Mesangial cell (primary cell): ENCODE measurements at places on chromosomes 1 and 21. TPM values are rescaled to one million over a fixed set of nuclear protein-coding genes. Genes with fewer than 3 reads are reported as not detected.

The KRTAP19-4 gene
- total RNA-seq = not detected in 2 replicates

The GNAT2 gene
- total RNA-seq = 0.16 TPM in 1 of 2 replicates, not detected in the other

The NUP210L gene
- total RNA-seq = not detected in 2 replicates

The LENEP gene
- total RNA-seq = 0.89 TPM in 1 of 2 replicates, not detected in the other

The INSRR gene
- total RNA-seq = under 0.01 TPM in 1 of 2 replicates, not detected in the other

The TTLL7 gene
- total RNA-seq = 1.8 and 3.4 TPM in 2 replicates

The CD2 gene
- total RNA-seq = not detected in 2 replicates

The TMEM54 gene
- total RNA-seq = 109 and 130 TPM in 2 replicates

The IL20 gene
- not detected in 2 replicates for total RNA-seq

The PLA2G4A gene
- 0.89 and 4.2 TPM in 2 replicates for total RNA-seq

The PRPF38A gene
- total RNA-seq = 8.2 and 14.7 TPM in 2 replicates

The DNAJC28 gene
- 0.16 and 0.63 TPM in 2 replicates for total RNA-seq

The GCSAML gene
- total RNA-seq = not detected in 2 replicates

The S100A12 gene
- total RNA-seq = not detected in 2 replicates

The KANK4 gene
- total RNA-seq = 0.16 and 3.2 TPM in 2 replicates

The PDZK1IP1 gene
- 7.3 and 122 TPM in 2 replicates for total RNA-seq

The CYP4X1 gene
- total RNA-seq = 1.4 TPM in 1 of 2 replicates, not detected in the other

The MAGOH gene
- total RNA-seq = 15.1 and 28.7 TPM in 2 replicates

The WNT4 gene
- total RNA-seq = under 0.01 and 3.3 TPM in 2 replicates

The PAPPA2 gene
- total RNA-seq = 0.16 and 0.89 TPM in 2 replicates

The CDK18 gene
- 3.3 and 26.9 TPM in 2 replicates for total RNA-seq

The CYYR1 gene
- total RNA-seq = 1.5 and 1.9 TPM in 2 replicates

The METTL18 gene
- total RNA-seq = 1.0 and 2.6 TPM in 2 replicates
